Mucosa of descending colon (tissue), 3 donors: ENCODE measurements at places on chromosomes 1 and 21. TPM values are rescaled to one million over a fixed set of nuclear protein-coding genes. Genes with fewer than 3 reads are reported as not detected.
A peak's percentile ranks its signal among the peaks of the same experiment; 100 is the strongest.

GRCh38 chr1:201593200-201593921, 54.4 kb downstream of the NAV1 start:
- DNase-seq = no peak

- DNase-seq = peak; percentile 80
These were observed 43.4 kb upstream of the RHOU start for GRCh38 chr1:228691926-228692325.

GRCh38 chr1:159866905-159867663, 4.6 kb upstream of the VSIG8 start:
- DNase-seq = no peak

The OR2T2 gene
- total RNA-seq = not detected

DNA sequence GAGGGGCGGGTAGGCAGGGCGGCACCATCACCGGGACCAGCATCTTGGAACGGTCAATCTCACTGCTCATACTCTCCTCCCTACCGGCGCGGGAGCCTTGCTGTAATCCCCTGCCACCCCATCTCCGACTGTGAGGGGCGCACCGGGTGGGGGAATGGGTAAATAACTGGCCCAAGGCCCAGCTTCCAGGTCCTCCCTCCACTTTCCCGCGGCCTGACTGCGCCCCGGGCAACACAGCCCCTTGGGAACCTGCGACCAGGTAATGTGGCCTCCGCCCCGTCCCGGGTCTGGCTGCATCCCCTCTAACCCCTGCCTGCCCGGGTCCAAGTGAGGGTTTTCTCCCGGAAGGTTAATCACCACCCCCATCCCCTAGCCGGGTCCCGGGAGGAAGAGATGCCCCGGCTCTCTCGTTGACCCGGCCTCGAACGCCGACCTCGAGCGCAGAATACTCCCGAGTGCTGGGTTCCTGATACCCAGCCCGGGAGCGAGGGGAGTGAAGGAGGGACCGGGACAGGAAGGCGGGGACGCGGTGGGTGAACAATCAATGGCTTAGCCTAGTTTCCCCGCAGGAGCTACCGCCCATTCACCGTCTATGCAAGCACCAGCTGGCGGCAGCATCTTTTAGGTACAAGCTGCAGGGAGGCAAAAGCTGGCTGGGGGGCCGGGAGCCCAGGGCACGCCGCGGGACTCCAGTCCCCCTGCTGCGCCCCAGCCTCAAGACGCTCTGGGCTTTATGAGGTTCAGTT, 5.9 kb upstream of the LHX9 start:
- DNase-seq = peak; percentile 7

The ZNF683 gene
- 1.0 TPM for total RNA-seq

GRCh38 chr1:3236361-3236760, 167.4 kb downstream of the PRDM16 start:
- DNase-seq = no peak
